ENCODE measurements at places on chromosomes 2 and 18.

GRCh38 chr2:241577413-241578122 is 19.0 kb downstream of the BOK start:
- no peak for DNase-seq

- DNase-seq = no peak
Observed at GRCh38 chr2:165406173-165406572, 63.3 kb upstream of the CSRNP3 start.

DNA sequence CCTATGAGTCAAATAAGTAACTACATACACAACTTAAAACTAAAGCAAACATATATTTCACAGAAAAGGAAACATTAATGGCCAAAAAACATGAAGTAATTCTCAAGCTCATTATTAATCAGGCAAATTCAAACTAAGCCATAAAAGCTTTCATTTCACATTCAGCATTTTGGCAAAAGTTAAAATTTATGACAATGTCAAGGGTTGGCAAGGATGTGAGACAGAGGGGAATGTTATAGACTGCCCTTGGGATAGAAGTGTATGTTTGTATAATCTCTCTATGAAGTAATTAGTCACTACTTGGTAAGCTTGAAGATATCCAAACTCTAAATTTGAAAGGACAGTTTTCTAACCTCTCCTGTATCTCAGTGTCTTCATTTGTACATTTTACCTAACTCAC is 539.4 kb downstream of the RIT2 start:
- DNase-seq = no peak

- DNase-seq = no peak
Observed at GRCh38 chr2:69097148-69097610, 84.2 kb downstream of the ANTXR1 start.

GRCh38 chr2:219632760-219633105 is 5.3 kb downstream of the SLC4A3 start:
- no peak for DNase-seq

All from CD8-positive, alpha-beta T cell (primary cell).